ENCODE measurements at places on chromosomes 4 and X.
A peak's percentile ranks its signal among the peaks of the same experiment; 100 is the strongest.

DNA sequence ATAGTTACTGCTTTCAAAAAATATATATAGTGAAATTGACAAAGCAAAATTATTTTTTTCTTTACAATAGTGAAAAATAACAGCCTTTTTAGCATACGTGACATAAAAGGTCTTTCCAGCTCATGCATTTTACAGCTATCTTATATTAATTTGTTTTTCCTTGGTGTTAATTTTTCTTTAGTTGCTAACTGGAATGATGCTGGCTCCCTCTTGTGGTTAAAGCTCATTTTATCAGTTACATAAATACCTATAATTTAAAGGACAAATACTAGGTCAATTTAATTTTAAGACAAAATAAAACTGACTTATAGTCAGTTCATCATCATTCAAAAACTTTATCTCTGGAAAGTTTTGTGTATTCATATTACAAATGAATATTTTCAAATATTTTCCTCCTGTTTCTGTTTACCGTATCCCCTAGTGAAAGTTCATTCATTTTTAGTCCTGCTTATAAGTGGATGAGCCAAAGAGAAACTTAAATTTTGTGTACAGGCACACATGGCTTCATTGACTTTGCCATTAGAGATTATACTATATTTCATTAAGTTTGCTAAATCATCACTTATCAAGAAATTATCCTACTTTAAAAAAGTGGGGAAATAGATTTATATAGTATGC is 9.9 kb upstream of the ANAPC4 start:
- H3K4me1 ChIP-seq, result no peaks in the 10 kb centered on the region
- no peaks in the 10 kb centered on the region for H3K27me3 ChIP-seq
- DNase-seq, result no peak

DNA sequence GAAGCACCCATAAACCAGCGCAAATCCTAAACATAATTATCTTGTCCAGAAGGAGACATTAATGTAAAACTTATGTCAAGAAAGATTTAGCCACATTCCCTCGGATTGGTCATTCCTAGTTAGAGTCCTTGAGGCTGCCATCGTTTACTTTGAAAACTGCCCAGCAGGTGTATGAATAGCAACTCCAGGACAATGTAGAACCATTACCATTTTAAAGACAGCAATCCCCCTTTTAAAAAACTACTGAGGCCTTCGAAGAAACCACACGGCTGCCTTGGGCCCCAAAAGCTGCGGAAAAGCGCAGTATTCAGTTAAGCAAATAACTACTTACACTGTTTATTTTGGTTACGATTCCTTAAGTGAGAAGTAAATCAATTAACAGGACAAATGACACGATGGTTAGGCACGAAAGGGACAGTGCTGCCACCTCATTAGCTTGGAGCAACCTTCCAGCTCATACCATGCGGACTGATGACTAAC is 822 bp upstream of the SGMS2 start:
- H3K36me3 ChIP-seq, result no peaks in the 10 kb centered on the region
- peak overlapping the region; percentile 94 for H3K4me3 ChIP-seq
- no peak for DNase-seq
- peaks cover 33% of the 10 kb centered on the region for H3K4me1 ChIP-seq
- H3K27ac ChIP-seq, result no peak overlapping the region

DNA sequence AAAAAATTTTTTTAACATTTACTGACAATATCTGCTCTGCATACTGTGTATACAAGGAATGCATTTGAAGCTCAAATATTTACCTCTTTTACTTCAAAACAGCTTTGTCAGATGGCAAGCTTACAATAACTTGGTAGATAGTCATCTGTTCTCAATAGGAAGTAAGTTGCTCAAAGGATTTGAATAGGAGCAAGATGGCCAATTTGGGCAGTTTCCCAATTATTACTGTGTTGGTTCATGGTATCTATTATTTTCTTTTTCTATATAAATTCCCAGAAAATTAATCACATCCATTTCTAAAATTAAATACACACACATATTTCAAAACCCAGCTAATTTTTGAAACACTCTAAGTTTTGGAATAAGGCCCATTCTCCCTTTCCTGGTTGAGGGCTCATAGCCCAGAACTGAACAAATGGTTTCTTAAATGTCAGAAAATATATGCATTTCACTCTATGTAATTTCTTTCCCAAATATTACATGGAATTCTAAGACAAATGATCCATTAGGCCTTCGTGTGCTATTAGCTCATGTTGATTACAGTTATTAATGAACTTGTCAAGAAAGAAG is 60.2 kb upstream of the BLTP1 start:
- H3K27ac ChIP-seq, result no peak overlapping the region
- no peak overlapping the region for H3K4me3 ChIP-seq
- no peaks in the 10 kb centered on the region for H3K36me3 ChIP-seq
- H3K27me3 ChIP-seq, result peaks cover 4% of the 10 kb centered on the region
- no peak for DNase-seq

DNA sequence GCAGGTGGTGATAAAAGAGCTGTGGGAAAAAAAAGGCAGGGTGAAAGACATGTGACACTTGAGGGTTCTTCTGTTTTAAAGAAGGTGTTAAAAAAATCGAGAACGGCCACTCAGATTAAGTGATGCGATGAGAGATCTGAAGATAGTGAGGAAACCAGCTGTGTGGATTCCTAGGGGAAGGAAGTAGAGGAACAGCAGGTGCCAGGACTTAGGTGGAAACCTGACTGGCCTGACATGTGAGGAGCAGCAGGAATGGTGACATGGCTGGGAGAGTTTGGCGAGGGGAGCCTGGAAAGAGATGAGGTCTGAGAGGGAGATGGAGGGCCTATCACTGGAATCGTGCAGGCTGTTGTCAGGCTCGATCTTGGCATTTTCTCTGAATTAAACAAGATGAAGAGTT is 55.5 kb downstream of the BMPR1B start:
- no peak for DNase-seq
- H3K4me1 ChIP-seq, result no peaks in the 10 kb centered on the region
- no peaks in the 10 kb centered on the region for H3K27me3 ChIP-seq

- DNase-seq, result no peak
- H3K4me1 ChIP-seq, result peaks cover 10% of the 10 kb centered on the region
- no peak overlapping the region for H3K27ac ChIP-seq
- no peak overlapping the region for H3K4me3 ChIP-seq
- peaks cover 44% of the 10 kb centered on the region for H3K36me3 ChIP-seq
Observed at GRCh38 chrX:87580862-87581261, 63.3 kb downstream of the KLHL4 start.

DNA sequence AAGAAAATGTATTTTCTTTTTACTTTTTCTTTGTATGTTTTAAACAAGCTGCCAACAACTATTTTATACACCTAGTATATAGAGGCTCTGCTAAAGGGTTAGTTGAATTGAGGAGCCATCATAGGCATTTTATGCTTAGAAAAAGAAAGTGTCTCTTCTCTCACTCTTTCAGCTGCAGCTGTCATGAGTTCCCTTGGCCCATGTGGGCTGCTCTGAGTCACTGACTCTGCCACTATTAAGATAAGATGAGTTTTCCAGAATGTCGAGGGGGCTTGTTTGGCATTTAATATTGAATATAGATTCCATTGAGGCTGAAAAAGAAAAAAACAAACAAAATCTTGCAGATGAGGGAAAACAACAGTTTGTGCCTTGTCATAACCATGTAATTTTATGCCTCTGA is 126.0 kb upstream of the PAQR3 start:
- no peak overlapping the region for H3K4me3 ChIP-seq
- H3K4me1 ChIP-seq, result no peaks in the 10 kb centered on the region
- no peak for DNase-seq

DNA sequence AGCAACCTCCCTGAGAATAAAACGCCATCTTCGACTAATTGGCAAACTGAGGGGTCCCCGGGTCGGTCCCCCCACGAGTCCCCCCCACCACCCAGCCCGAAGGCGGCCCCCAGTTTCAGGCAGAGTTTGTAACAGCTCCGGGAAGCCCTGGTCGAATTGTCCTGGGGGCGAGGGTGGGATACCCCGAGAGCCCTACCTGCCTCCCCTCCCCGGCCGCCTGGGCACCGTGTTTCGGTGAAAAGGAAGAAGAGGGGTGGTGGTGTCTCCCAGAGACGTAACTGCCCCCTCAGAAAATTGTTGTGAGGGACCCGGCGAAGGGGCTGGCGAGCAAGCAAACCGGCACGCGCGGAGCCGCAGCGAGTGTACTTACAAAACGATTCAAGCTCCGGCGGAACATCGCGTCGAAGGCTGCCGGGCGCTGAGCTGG is 1.2 kb downstream of the ATP11C start:
- peak overlapping the region; percentile 85 for H3K4me3 ChIP-seq
- peak; percentile 1 for DNase-seq
- peaks cover 31% of the 10 kb centered on the region for H3K4me1 ChIP-seq
- H3K36me3 ChIP-seq, result no peaks in the 10 kb centered on the region
- no peak overlapping the region for H3K27ac ChIP-seq

GRCh38 chr4:23166407-23166806 is 473.7 kb downstream of the GBA3 start:
- no peaks in the 10 kb centered on the region for H3K27me3 ChIP-seq
- no peak for DNase-seq
- H3K4me1 ChIP-seq, result no peaks in the 10 kb centered on the region

DNA sequence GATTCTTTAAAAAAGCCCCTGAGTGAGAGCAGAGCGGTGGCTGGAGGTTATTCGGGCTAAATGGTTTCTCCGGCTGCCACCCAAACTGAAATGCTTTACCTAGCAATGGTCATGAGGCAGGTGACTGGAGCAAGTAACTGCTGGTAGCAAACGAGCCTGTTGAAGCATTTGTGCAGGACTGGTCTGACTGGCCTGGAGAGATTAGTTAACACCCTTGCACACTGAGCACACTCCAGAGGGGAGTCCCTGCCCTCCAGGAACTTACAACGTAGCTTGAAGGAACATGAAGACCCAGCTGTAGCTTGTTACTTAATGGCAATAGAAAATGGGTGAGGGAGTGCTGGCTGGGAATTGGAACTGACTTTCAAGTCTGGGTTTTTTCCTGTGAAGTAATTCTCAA is 40.4 kb downstream of the CCNG2 start:
- no peaks in the 10 kb centered on the region for H3K36me3 ChIP-seq
- H3K27me3 ChIP-seq, result peaks cover 33% of the 10 kb centered on the region
- no peak overlapping the region for H3K4me3 ChIP-seq
- no peak for DNase-seq
- H3K27ac ChIP-seq, result no peak overlapping the region
- no peaks in the 10 kb centered on the region for H3K4me1 ChIP-seq

DNA sequence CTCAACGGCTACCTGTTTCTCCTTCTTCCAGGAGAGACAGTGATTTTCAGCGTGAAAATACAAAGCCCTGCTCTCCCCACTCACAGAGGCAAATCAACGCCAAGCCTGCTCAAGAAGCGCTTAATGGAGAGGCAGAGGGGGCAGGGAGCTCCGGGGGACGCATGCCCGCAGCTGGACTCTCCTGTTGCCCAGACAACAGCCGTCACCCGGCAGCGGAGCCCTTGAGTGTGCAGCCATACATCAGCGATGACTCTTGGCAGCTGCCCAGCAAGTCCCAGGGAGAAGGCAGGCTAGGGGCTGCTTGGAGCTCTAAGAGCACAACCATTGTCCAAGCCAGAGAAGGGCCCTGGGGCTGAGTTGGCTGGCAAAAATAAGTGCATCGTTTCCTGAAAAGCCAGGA is 71.0 kb upstream of the AFAP1 start:
- H3K4me1 ChIP-seq, result peaks cover 79% of the 10 kb centered on the region
- H3K4me3 ChIP-seq, result peak overlapping the region; percentile 76
- H3K27ac ChIP-seq, result peak overlapping the region; percentile 91
- no peaks in the 10 kb centered on the region for H3K36me3 ChIP-seq
- peak; percentile 80 for DNase-seq
- H3K27me3 ChIP-seq, result peaks cover 32% of the 10 kb centered on the region

GRCh38 chr4:45082101-45082500 is 355.7 kb upstream of the GNPDA2 start:
- no peaks in the 10 kb centered on the region for H3K27me3 ChIP-seq
- DNase-seq, result no peak
- no peaks in the 10 kb centered on the region for H3K4me1 ChIP-seq
- no peak overlapping the region for H3K27ac ChIP-seq
- H3K36me3 ChIP-seq, result no peaks in the 10 kb centered on the region
- H3K4me3 ChIP-seq, result no peak overlapping the region

DNA sequence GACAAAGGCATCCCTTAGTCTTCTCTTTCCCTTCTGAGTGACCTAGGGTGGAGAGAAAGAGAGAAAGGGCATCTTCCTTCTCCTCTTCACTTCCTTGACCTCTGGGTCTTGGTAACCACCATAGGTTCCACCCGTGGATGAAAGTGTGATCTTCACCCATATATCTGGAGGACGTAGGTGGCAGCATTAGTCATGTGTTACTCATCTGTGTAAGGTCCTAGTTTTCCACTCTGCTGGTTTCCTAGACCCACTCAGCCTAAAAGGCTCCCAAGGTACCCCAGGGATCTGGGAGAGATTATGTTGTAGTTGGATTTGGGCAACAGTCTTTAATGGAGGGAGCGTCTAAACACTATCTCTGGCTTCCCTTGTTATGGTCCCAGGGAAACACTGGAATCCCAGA is 45.5 kb upstream of the RAB9B start:
- no peak overlapping the region for H3K27ac ChIP-seq
- no peaks in the 10 kb centered on the region for H3K4me1 ChIP-seq
- no peak overlapping the region for H3K4me3 ChIP-seq
- no peaks in the 10 kb centered on the region for H3K27me3 ChIP-seq

DNA sequence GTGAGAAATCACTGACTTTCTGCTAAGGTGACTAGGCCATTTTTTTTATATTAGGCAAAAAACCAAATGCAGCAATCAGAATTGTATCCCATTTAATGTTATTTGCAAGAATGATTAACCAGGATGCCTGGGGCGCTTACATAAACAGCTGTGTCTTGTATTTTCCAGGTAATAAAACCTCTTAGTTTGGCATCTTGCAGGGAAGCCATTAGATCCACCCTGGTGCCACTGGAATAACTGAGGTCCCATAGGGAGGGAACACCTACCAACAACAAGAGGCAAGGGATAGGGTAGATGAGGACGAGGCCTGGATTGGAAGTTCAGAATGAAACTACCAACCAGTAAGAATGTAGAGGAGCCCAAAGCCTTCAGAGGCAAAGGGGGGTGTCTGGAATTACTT is 288.3 kb downstream of the ARHGAP24 start:
- H3K36me3 ChIP-seq, result no peaks in the 10 kb centered on the region
- peaks cover 35% of the 10 kb centered on the region for H3K4me1 ChIP-seq
- DNase-seq, result no peak
- H3K27ac ChIP-seq, result no peak overlapping the region

- no peak for DNase-seq
- no peaks in the 10 kb centered on the region for H3K27me3 ChIP-seq
- H3K36me3 ChIP-seq, result peaks cover 60% of the 10 kb centered on the region
- H3K4me1 ChIP-seq, result no peaks in the 10 kb centered on the region
- no peak overlapping the region for H3K27ac ChIP-seq
Observed at GRCh38 chrX:16797841-16798240, 11.6 kb downstream of the TXLNG start.

- H3K36me3 ChIP-seq, result no peaks in the 10 kb centered on the region
- no peaks in the 10 kb centered on the region for H3K4me1 ChIP-seq
- DNase-seq, result no peak
- no peaks in the 10 kb centered on the region for H3K27me3 ChIP-seq
- no peak overlapping the region for H3K27ac ChIP-seq
- no peak overlapping the region for H3K4me3 ChIP-seq
Observed at GRCh38 chr4:66785479-66785878, 759.8 kb downstream of the CENPC start.

- no peak overlapping the region for H3K4me3 ChIP-seq
- H3K27me3 ChIP-seq, result no peaks in the 10 kb centered on the region
- peaks cover 3% of the 10 kb centered on the region for H3K36me3 ChIP-seq
- H3K27ac ChIP-seq, result no peak overlapping the region
Observed at GRCh38 chrX:38262715-38263620, 42.3 kb upstream of the SRPX start.

GRCh38 chrX:53223068-53223693 is 1.8 kb downstream of the KDM5C start:
- peaks cover 7% of the 10 kb centered on the region for H3K27me3 ChIP-seq
- peaks cover 25% of the 10 kb centered on the region for H3K4me1 ChIP-seq
- peak overlapping the region; percentile 97 for H3K4me3 ChIP-seq
- DNase-seq, result no peak
- peaks cover 22% of the 10 kb centered on the region for H3K36me3 ChIP-seq
- H3K27ac ChIP-seq, result peak overlapping the region; percentile 100
